T47D (cell line): ENCODE measurements at places on chromosomes 12 and 14.

DNA sequence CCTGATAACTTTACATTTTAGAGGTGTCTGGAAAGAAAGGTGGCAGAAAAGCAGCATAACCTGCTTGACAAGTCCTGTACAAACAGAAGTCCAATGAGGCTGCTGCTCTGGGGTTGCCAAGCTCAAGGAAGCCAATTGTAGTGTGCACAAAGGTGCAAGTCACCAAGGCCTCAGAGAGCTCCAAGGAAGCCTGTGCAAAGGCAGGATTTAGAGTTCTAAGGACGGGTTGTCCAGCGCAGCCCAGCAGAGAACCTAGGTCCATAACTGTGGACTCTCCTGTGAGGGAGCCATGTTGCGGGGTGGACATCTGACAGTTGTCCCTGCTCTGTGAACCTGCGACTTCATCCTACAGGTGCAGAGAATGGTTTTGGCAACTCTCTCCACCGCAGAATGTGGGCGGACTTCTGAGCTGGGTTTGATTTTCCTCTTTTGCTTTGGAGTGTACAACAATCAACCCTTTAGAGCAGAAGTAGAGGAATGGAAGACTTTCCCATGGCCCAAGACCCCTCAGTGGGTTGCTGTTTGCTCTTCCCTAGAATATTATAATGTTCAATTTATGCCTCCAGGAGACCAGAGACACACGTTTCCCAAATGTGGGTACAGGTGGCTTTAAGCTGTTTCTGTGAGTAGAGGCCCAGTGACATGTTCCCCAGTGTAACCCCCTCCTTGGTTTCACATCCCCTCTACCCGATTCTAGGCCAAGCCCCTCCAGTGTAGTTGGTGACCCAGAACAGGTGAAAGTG is 81.0 kb downstream of the ETV6 start:
- DNase-seq, result peak; percentile 84

DNA sequence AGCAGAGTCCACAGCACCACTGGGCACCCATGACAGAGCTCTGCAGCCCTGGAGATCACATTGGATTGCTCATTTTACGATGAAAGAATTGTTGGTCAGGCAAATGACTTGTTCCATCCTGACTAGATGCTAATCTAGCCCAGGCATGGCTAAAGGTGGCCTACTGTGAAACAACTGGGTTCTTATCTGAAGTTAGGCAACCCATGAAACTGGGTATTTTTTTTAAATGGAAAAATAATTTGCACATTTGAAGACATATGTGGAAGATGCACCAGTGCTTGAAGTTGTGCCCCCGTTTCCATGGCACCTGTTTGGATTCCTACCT is 8.3 kb downstream of the PYGL start:
- DNase-seq, result no peak

DNA sequence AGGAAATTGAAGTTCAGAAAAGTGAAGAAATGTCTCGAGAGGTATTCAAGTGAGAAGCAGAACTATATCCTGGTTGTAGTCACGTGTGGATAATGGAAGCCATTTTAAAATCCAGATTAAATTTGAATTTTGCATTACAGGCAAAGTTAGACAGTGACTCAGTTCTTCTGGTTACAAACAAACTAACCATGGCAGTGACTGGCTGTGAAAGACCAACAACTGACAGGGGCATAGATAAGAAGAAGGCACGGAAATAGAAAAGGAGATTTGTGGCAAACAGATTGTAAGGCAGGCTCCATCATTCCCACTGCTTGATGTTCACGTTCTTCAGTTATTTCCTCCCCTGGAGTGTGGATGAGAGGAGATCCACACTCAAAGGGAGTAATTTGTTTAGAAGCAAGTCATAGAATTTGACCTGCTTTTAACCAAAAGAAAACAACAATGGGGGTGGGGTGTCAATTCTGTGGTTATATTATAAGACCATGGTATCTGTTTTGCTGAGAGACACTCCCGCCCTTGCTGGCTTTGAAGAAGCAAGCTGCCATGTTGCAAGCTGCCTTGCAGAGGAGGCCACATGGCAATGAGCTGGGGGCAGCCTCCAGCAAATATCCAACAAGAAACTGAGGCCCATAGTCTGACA is 795.3 kb downstream of the VRK1 start:
- no peak for DNase-seq

DNA sequence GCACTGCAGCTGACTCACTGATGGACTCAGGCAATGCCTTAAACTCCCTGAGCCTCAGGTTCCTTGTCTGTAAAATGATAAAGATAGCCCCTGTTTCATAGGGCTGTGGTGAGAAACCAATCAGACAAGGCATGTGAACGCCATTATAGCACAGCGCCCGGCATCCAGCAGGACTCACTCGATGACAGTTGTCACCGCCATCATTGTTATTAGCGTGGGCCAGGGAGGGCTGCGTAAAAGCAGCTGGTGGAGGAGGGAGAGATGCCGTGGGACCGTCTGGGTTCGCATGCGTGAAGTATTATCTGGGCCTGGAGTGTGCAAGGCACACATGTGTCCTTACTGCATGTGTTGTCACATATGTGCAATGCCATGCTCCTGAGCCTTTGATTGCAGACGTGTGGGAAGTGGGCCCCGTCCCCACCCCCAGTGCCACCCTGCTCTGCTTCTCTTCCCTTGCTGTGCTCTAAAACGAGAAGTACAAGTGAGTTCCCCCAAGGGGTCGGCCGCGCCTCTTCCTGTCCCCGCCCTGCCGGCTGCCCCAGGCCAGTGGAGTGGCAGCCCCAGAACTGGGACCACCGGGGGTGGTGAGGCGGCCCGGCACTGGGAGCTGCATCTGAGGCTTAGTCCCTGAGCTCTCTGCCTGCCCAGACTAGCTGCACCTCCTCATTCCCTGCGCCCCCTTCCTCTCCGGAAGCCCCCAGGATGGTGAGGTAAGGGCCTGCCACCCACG is at the start of gene PTPN6:
TSS of gene PTPN6 (plus strand) at position 546 of the 730 bp plus-strand sequence. CDS start at position 703, 157 bp downstream.
- no peak for DNase-seq

DNA sequence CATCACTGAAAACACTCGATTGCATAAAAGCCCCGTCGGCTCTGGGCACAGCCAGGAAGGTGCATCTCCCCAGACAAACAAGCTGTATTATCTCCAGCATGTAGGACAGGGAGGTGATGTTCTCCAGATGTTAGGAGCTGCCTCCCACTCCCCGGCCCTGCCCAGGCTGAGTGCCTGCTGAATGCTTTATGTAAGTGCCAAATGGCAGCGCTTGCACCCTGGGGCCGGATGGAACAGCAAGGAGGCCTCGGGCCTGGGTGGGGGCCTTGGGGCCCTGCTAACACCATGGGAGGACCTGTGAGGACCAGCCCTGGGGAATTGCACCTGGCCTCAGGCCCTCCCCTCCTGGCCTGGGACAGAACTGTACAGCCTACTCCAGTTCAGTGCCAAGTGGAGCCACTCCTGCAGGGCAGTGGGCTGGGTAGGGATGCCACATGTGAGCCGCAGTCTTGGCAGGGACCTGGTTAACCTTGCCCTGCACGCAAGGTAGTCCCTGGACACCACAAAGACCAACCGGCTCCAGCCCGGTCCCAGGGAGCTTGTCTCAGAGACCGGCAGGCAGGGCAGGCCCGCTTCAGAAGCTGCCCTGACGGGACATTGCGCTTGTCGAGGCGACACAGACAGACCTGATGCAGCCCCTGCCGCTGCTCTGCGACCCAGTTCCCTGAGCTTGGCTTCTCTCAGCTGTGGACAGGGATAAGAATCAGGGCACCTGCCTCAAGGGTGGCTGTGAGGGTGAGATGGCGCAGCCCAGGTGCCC is 35.3 kb upstream of the PPP1R13B start:
- no peak for DNase-seq

GRCh38 chr12:124693111-124693723 is 125.8 kb upstream of the NCOR2 start:
- DNase-seq, result no peak
